ENCODE measurements at places on chromosomes 11 and 22.

GRCh38 chr22:44450503-44450902 is 47.5 kb downstream of the RTL6 start:
- no peak for DNase-seq

- DNase-seq, result peak; percentile 62
Observed at GRCh38 chr11:59556115-59556916, 45.0 kb downstream of the OR4D9 start.

GRCh38 chr11:61349189-61349751 is 12.4 kb downstream of the CYB561A3 start:
- no peak for DNase-seq

DNA sequence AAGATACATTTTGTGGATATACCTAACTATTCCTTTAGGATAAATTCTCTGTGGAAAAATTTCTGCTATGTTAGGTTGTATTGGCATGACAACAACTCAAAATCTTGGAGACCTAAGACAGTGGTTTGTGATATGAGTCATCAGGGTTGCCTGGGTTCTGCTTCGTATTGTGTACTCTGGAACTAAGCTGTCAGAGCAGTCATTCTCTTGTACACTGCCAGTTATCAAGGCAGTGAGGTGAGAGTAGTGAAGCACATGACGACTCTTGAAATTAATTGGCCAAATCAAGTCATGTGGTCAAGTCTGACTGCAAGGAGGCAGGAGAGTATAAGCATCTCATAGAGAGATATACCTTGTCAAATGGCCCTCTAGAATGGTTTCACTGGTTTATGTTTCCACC is 104.4 kb downstream of the FANCF start:
- no peak for DNase-seq

- no peak for DNase-seq
Observed at GRCh38 chr11:69865707-69866106, 46.5 kb upstream of the FGF3 start.

- peak; percentile 81 for DNase-seq
Observed at GRCh38 chr11:117600234-117600783, 196.7 kb downstream of the DSCAML1 start.

- no peak for DNase-seq
Observed at GRCh38 chr22:21680830-21681565, 15.2 kb downstream of the PPIL2 start.

- DNase-seq, result no peak
Observed at GRCh38 chr11:4066910-4067309, 27.7 kb upstream of the RRM1 start.

- DNase-seq, result no peak
Observed at GRCh38 chr11:69480547-69481392, 693 bp upstream of the LINC01488 start.

- no peak for DNase-seq
Observed at GRCh38 chr11:126465573-126466188, 110.2 kb downstream of the ST3GAL4 start.

DNA sequence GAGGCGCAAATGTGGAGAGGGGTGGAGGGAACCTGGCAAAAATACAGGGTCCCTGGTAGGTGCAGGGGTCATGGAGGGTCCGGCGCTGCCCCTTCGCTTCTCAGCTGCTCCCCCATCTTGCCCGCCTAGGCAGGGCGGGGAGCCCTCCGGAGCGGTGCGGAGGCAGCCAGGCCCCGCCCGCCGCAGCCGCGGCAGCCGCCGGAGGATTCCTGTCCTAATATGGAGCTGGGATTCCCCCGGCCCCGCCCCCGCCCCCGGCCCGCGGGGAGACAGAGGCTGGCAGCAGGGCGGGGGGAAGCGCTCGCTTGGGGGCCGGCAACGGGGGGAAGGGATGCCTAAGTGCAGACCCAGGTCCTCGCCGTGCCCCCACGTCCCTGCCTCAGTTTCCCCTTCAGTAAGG is 1.0 kb upstream of the NPAS4 start:
- DNase-seq, result no peak

DNA sequence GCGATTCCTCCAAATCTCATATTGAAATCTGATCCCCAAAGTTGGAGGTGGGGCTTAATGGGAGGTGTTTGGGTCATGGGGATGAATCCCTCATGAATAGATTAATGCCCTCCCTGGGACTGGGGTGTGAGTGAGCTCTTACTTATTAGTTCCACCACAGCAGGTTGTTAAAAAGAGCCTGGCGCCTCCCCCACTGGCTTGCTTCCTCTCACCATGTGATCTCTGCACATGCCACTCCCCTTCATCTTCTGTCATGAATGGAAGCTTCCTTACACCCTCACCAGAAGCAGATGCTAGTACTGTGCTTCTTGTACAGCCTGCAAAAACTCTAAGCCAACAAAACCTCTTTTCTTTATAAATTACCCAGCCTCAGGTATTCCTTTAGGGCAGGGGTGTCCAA is 8.8 kb downstream of the RRAS2 start:
- no peak for DNase-seq

GRCh38 chr22:46681010-46681409 is 57.0 kb downstream of the CERK start:
- no peak for DNase-seq

DNA sequence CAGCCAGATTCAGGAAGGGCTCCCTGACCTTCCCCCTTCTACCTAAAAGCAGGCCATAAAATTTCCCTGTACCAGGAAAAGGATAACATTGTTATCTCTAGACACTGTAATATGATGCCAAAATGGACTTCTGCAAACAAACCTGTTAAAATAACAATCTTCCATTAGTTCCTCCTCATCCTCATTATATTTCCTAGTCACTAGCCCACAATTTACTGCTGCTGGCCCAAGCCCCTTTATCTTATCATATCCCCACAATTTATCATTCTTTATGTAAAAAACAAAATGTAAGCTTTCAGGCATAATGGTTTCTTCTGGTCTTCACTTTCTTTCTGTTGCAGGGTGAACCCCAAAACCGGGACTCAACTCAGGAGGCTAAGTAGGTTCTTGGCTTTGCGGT is 1132.1 kb upstream of the CNTN5 start:
- no peak for DNase-seq

DNA sequence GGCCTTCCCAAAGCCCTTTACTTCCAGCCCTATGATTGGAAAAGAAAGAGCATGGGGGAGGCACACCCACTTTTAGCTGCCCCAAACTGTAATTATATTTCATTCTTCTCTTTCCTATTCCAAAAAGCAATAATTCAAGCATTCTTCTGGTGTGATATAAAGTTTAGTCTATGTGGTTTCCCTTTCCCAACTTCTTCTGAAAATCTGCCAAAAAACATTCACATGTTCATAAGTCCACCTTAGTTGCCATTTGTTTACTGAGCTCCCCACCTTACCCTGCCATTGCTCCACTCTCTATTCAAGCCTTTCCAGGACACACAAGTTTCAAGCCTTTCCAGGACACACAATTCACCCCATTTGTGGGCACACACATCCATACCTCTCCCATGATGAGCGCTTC is 111.6 kb upstream of the BMAL1 start:
- no peak for DNase-seq

- no peak for DNase-seq
Observed at GRCh38 chr11:1459219-1459575, 27.4 kb downstream of the MOB2 start.

DNA sequence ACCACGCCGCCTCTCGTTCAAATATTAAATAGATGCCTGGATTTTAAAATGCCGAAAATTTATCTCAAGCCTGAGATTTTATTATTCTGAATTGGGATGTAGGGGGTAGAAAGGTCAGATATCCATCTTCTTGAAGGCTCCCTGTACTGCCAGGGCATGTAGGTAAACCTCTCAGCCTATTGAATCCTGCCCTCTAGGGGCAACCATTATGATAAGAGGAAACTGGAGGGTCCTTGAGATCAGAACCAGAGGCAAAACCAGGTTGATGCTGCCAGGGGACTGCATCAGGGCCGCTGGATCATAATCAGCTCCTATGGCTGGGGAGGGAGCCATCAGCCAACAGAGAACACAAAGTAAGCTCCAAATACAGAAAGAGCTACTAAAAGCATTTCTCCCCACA is 92.4 kb downstream of the KCNC1 start:
- DNase-seq, result no peak

DNA sequence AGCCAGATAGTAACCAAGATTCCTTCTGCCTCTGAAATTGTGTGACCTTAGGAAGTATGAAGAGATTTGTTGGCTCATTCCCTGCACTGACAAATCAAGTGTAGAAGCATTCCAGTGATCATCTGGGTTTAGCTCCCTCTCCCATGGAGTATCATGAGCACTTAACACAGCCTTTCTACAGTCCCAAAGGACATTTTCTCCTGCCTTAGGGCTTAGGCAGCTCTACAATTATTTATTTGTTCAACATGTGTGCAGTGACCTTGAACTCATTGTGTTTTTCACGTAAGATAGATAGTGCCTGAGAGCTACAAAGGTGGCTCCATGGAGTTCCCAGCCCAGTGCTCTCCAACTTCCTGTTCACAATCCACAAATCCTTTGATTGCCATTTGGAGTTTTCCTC is 94.8 kb upstream of the FAT3 start:
- DNase-seq, result no peak

- no peak for DNase-seq
Observed at GRCh38 chr11:33520112-33520511, 180.5 kb downstream of the C11orf91 start.

DNA sequence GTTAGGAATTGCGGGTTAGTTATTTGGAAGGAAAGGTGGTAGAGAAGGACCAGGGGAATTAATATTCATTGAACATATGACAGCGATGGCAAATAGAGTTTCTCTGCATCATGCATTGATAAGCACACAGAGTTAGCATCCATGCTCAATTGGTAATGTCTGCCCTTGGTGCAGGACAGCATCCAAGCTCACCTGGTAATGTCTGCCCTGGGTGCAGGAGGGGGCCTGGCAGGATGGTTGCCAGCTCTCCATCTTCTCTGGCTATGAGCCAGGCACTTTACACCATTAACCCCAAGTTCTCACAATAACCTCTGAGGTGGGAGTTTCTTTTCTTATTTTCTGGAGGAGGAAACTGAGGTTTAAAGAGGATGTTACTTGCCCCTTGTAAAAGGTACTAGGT is 50.4 kb upstream of the RBFOX2 start:
- no peak for DNase-seq

GRCh38 chr22:31398231-31398630 is 1.2 kb upstream of the DRG1 start:
- no peak for DNase-seq

GRCh38 chr11:65503949-65504673 is 5.3 kb downstream of the MALAT1 start:
- DNase-seq, result no peak

GRCh38 chr11:108495326-108495725 is 2.9 kb downstream of the POGLUT3 start:
- DNase-seq, result no peak

GRCh38 chr11:9028581-9028980 is 24.8 kb upstream of the NRIP3 start:
- no peak for DNase-seq

- no peak for DNase-seq
Observed at GRCh38 chr11:119758291-119758690, 29.3 kb upstream of the NECTIN1 start.

- DNase-seq, result no peak
Observed at GRCh38 chr11:35146074-35146521, 7.1 kb downstream of the CD44 start.

DNA sequence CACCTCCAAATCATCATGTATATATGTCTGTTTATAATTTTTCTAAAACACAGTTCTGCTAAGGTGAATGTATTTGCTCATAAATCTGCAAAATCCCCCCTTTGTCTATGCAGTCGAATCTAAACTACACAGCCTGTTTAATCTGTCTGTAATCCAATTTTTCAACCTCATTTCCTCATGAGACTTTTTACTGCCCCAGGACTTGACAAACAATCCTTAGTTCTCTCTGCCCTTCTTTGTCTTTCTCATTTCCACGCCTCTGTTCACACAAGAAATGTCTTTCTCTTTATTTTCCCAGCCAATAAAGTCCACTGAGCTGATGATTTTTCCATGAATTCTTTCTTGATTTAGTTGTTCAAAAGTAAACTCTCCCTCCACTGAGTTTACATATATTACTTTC is 1154.3 kb downstream of the FAM181B start:
- DNase-seq, result no peak

- DNase-seq, result no peak
Observed at GRCh38 chr22:45285263-45286058, 712 bp downstream of the UPK3A start.

GRCh38 chr22:46649141-46650077 is 29.2 kb downstream of the GRAMD4 start:
- DNase-seq, result no peak

GRCh38 chr11:94739331-94739730 is 28.8 kb upstream of the AMOTL1 start:
- no peak for DNase-seq

DNA sequence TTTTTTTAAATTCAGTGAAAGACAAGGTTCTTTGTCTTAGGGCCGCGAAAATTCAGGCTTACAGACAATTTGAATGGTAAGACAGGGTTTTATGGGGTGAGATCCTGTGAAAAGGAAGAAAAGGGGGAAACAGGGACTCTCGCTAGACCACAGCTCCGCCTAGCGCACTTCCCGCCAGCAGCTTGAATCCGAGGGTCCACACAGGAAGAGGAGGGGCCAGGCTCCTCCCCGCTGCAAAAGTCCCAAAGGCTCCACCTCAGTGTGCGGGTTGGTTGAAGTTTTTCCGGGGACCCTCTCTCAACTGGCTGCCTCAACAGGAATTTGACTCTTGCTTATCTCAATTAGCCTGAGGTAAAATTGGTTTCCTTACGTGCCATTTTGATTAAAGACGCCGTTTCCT is 950.9 kb upstream of the CNTN5 start:
- no peak for DNase-seq

- no peak for DNase-seq
Observed at GRCh38 chr22:46857142-46857884, 94.9 kb downstream of the TBC1D22A start.

DNA sequence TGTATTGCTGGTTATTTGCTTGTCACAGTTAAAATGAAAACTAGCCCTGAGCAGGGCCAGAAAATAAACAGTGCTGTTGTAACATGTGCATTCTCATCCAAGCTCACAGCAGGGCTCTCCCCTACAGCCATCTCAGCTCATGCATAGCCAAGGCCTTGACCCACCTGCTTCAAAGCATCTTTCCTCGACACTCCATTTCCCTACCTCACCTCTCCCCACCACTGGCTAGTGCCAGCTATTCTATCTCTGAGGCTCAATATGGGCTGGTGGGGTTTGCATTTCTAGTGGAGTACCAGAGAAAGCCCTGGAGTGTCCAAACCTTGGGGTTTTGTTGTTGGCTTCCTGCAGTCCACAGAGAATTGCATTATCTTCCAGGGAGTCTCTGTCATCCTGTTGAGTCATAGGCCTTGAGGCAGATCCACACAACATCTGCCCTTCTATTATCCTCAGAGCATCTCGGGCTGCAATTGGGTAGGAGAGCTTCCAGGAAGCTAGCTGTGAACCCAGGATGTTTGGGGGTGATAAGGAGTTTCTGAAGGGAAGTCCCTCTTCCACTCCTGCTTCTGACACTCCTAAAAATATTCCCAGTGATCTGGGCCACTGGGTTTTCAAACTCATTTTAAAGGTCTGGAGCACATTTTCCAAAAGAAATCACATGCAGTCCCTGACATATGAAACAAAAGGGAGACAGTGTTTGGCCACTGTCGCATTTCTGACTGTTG is 36.1 kb upstream of the AMOTL1 start:
- DNase-seq, result no peak

- no peak for DNase-seq
Observed at GRCh38 chr11:77548552-77549445, 41.0 kb upstream of the AQP11 start.
